Stimulated activated CD8-positive, alpha-beta memory T cell treated with anti-CD3 and anti-CD28 coated beads, Interleukin-4, amount 100 ng/mL, for 24 hours (primary cell): ENCODE measurements at places on chromosomes 7 and 10.

GRCh38 chr10:119872610-119872859, at the start of gene MCMBP:
MCMBP (minus strand) TSS chr10:119872843; CDS start chr10:119872584, 259 bp downstream.
- no peak for DNase-seq

GRCh38 chr10:71921324-71922027, 42.7 kb upstream of the CHST3 start:
- DNase-seq: no peak

- DNase-seq: no peak
These were observed 228.4 kb downstream of the PLXNA4 start for GRCh38 chr7:132347858-132348257.

DNA sequence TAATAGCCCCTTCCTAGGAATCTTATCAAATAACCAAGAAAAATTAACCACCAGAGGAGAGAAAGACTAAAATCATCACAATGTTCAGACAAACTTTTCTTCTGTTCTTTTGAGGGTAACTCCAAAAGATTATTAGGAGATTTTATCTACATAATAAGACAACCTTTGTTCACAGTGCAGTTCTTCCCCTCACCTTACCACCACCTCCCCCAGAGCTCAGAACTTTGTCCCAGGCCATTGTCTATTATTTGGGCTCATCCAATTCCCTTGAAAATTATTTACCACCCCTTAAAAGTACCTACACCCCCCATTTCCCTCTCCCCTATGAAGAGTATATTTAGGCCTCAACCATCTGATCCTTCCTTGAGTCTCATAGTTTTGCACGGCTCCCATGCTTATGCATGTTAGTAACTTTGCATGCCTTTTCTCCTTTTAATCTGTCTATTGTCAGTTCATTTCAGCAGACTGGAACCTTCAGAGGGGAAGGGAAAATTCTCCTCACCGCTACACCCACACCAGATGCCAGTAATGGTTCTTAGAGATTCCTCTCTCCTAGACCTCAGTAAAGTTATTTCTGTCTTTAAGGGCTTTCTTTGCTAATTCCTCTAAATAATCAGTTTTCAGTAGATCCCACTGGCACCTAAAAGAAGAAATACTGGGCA, 234.9 kb downstream of the SKIDA1 start:
- DNase-seq: no peak

GRCh38 chr7:116438267-116438666, 61.3 kb upstream of the CAV2 start:
- no peak for DNase-seq

DNA sequence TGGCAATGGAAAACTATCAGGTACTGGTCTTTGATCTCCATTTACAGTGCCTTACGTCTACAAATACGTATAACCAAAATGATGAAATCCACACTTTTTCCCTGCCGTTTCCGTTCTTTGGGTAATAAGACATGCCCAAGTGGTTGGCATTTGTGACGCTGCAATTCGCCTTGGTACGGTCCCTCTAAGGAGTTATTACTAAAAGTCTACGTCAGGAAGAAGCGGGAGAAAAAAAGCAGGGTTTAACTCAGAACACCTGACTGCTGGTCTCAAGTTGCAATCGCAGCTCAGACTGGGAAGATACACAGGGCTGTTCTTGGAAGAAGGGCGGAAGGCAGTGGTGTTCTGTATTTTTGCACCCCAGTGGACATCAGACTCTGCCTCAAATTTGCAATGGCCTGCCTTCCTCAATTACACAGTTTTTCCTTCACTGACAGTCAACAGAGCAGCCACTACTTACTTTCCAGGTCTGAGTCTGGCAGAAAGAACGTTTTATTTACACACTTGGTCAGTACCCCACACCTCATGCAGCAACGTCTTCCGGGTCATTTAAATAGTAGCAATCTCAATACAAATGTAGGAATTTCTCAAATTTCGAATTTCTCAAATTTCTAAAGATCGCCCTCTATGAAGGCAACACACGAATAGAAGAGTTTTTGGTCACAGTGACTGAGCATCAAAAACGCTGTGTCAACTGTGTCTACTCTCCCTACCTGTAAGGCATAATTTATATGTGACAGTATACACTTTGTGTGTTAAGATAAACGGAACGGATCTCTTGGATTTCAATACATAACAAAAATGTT, 2.1 kb downstream of the BAIAP2L1 start:
- DNase-seq: no peak

- DNase-seq: no peak
These were observed 199.7 kb upstream of the AOAH start for GRCh38 chr7:36923943-36924436.

DNA sequence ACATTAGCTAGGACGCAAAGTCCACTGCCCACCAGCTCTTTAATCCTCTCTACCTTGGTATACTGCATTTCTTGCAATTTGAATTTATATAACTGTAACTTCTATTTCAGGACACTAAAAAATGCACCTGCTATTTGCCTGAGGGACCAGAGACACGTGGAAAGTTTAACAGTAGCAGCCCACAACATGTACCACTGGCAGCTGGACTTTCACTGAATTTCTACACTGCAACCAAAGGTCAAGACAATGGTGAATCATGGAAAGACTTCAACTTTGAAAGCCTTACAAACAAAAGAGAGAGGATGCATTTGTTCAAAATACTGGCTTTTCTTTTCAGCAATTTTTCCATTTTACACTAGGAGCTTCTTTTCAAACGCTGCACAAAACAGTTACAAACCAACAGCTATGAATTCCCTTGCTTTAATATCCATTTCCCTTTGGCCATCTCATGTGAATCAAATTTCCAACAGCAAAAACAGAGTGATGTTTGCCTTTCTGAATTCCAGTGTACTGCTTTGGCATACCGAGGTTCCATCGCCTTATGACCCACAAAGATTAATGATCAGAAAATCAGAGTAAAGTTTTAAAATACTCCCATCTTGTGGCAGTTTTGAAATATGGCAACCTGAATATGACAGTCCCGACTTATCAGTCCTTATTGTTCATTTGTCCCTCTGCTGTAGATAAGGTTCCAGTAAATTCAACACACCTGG, 29.9 kb upstream of the HNRNPH3 start:
- DNase-seq: no peak

GRCh38 chr10:70283071-70283444, 746 bp downstream of the NPFFR1 start:
- no peak for DNase-seq

DNA sequence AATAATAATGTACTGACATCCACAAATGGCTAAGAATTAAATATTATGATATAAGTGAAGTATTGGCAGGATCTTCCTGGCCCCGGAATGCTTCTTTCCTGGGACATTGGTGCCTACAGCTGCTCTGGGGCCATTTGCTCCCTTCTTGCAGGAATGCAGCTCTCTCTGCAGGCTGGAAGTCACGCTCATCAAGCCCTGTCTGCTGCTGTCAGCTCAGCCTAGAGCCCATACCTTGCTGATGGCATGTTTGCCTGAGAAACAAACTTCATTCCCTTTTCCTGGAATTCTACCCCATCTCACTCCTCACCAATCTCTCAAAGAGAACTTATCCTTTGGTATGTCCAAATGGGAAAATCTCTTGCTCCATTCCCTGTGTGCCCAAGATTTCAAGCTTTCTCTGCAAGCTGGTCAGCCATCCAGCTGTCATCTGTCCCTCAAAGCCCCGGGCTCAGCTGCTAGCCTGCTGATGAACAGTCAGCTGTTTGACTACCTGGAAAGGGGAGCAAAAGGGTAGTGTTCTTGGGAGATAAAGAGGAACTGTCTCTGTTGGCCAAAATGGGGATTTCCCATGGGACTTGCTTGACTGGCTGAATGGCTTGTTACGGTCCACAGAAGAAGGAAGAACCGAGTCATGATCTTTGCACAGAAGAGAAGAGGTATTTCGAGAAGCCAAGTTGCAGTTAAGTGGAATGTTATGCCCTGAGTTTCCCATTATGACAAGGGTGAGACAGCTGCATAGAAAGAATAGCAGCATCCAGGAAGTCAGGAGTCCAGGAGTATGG, 12.0 kb upstream of the RASSF4 start:
- no peak for DNase-seq

GRCh38 chr7:105826143-105826542, 50.3 kb downstream of the ATXN7L1 start:
- no peak for DNase-seq

DNA sequence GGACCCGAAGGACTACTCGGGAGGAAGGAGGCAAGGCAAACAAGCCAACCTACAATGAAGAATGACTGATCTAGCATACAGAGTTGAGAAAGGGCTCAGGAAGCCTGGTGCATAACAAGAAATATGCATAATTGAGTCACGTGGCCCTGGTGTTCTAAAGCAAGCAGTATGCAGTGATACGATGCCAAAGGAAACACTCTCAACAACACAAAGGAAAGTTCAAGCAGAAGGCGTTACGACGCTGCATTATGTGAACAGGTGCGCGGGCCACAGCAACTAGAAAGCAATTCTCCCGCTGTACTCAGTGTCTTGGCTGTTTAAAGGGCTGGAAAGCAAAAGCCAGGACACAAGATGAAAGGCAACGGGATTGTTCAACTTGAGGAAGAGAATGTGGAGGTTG, 100.8 kb downstream of the PRTFDC1 start:
- DNase-seq: no peak

GRCh38 chr10:5904227-5904626, 14.2 kb downstream of the FBH1 start:
- DNase-seq: no peak

- DNase-seq: no peak
These were observed 227.4 kb downstream of the TCERG1L start for GRCh38 chr10:131083915-131084790.

DNA sequence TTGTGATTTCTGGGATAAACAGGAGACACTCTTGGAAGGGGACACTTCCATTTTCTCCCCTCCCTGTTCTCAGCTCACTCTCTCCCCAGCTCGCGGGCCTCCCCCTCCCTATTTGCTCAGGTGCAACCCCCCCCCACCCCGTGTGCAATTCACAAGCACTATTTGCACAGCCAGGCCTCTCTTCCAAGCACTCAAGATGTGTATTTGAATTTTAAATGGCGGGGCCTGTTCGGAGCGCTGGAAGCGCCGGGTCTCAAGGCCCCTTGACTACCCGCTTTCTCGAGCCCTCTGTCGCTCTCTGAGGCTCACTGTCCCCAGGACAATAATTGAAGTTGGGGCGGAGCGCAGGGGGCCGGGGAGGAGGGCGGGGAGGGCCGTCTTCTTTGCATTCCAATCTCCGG, 7.8 kb downstream of the SHH start:
- no peak for DNase-seq

- no peak for DNase-seq
These were observed 4.8 kb downstream of the PANK1 start for GRCh38 chr10:89640241-89640640.

- DNase-seq: no peak
These were observed 135.8 kb upstream of the GPR26 start for GRCh38 chr10:123530166-123530870.

DNA sequence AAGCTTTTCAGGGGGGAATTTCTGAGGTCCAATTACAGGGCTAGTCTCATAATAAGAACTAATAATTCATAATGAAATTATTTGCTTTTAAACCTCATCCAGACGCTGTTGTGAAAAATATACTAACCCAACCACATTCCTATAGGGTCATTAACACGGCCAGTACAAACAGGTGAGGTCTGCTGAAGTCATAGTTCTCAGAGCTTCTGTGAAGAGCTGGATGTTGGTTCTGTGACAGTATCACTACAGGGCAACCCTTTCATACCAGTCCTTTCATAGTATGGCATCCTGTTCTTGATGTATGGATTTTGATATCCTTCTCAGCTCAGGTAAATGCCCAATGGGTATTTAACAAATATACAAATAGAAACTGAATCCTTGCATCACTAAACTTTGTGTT, 62.3 kb upstream of the FAM133B start:
- no peak for DNase-seq

- no peak for DNase-seq
These were observed 84.2 kb downstream of the SEMA3A start for GRCh38 chr7:84110400-84110799.

GRCh38 chr10:102408728-102409603, 9.6 kb downstream of the PSD start:
- peak; percentile 75 for DNase-seq

DNA sequence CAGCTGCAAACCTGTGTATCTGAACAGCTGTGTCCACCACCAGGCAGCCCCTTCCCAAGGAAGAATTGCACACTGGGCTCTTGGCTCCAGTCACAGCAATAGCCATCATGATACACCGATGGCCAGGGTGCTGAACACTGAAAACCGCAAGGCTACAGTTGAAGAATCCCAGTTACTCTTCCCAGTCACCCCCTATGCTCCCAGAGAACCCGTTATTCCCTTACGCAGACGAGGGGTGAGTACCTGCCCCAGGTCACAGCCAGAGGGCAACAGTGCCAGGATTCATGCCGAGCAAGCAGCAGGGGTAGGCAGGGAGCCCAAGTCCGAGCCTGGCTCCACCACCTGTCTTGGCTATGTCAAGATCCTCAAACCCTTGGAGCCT, 57.8 kb downstream of the RASGEF1A start:
- no peak for DNase-seq

- DNase-seq: no peak
These were observed 107.1 kb upstream of the CDCA7L start for GRCh38 chr7:22052674-22053365.

DNA sequence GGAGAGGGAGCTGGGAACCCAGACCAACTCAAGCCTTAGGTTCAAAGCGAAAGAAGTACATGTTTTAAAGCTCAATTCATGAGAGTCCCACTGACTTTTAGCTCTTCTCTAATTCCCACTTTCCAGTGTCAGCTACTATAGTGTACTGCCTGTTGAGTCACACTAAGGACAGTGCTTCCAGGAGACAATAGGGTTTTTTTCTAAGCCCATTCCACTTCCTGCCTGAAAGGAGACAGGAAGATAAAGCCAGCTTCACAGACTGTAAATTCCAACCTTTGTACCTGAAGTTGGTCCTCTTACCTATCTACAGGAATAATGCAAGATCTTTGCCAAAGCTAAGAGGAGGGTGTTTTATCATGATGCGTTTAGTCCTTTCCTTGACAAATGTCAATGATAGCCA, 4.4 kb downstream of the MSRB2 start:
- no peak for DNase-seq

DNA sequence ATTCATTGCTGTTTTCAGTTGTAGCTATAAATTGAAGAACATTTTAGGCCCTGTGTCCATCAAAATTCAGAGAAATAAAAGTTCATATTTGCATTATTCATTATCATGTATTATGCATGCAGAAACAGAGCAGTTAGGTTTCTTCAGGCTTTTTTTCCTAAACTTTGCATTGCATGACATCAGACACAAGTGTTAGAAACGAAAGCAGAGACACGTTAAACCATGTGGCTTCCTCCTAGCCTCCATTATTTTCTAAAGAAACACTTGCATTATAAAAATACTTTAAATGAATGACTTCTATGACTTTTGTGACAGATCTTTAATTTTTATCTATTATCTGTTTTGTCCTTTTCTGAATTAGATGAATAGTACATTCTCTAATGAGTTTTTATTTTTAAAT, 8.8 kb upstream of the EBLN1 start:
- no peak for DNase-seq
